ENCODE measurements at places on chromosomes 12 and 14.

DNA sequence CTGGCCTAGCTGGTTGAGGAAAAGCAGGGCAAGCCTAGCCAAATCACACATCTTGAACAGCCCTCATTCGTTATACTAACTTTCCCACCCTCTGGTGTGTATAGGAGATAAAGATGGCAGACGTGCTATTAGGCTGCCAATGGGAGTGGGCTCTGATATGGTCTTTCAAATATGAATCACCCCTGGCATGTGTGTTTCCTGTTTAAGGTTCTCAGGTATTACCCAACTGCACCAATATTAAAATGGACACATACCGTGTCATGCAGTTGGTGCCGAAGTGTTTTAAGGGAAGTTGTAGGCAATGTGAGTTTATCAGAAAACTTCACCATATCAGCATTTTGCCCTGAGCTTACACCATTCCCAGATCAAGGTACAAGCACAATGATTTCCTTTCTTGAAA, 33.4 kb downstream of the CHST11 start:
- no peak for DNase-seq

GRCh38 chr14:34170882-34171281, 220.0 kb upstream of the EGLN3 start:
- no peak for DNase-seq

DNA sequence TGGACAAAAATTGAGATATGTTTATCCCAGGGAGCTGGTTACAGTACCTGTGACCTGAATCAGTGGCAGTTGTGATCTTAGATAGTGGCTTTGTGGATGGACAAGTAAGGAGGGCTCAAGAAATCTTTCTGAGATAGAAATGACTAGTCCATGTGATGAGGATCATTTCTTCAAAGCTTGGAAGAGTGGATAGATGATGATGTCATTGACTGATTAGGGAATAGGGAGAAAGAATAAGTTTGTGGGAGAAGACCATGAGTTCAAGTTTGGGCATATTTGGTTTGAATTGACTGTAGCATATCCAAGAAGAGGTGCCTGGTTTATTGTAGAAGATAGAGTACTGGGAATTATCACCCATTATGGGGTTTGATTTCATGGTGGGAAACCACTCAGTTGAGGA, 336.7 kb upstream of the PRICKLE1 start:
- DNase-seq: no peak

- DNase-seq: no peak
These were observed 24.0 kb upstream of the PLBD1 start for GRCh38 chr12:14591719-14592118.

DNA sequence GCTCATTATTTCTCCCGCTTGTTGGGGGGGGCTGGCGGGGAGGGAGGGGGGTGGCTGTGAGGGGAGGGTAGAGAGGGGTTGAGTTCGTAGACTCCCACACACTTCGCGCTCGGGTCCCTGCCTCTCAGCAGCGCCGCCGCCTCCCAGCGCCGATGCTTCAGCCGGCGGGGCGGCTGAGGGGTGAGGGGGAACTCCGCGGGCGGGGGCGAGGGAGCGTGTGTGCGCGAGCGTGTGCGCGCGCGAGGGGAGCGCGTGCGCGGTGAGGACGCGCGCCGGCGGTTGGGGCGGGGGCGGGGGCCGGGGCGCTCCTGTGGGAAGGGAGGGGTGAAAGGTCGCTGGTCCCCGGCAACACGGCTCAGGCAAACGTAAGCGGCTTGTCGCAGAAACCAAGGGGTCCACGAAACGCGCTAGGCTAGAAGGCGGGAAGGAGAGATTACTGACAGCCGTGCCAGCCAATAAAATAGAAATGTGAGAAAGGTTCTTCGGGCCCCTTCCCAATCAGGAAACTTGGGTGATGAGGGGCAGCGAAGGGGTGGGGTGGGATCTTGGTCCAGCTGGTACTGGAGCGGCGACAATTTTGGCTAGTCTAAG, 343 bp upstream of the NOVA1 start:
- DNase-seq: peak; percentile 88

DNA sequence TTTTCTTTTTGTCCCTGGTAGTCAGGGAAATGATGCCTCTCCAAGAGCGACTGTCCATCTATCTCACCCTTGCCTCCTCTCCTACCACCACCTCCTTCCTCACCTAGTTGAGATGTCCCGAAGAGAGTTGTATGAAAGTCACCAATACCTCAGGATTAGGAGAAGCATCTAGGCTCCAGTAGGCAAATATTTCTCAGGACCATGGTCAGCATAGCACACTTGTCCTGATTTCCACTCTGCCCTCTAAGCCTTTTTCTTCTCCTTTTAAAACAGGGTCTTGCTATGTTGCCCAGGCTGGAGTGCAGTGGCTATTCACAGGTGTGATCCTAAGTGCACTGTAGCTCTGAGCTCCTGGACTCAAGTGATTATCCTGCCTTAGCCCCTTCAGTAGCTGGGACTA, 268.4 kb upstream of the PELI2 start:
- DNase-seq: no peak

DNA sequence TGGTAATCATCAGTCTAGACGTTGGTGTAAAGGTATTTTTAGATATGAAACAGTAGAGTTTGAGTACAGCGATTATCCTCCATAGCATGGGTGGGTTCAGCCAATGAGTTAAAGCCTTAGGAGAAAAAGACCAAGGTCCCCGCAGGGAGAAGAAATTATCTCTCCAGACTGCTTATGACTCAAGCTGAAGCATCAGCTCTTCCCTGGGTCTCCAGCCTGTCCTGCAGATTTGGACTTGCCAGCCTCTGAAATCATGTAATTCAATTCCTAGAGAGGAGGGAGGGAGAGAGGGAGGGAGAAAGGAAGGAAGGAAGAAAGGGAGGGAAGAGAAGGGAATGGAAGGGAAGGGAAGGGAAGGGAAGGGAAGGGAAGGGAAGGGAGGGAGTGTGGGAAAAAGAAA, 12.0 kb upstream of the DTX1 start:
- no peak for DNase-seq

- no peak for DNase-seq
These were observed 35.1 kb downstream of the PARP11 start for GRCh38 chr12:3838076-3838475.

GRCh38 chr14:91801358-91801757, 66.0 kb downstream of the TC2N start:
- no peak for DNase-seq
